ENCODE measurements at places on chromosomes 3 and 15.

GRCh38 chr3:192444096-192444790 lies 283.1 kb downstream of the FGF12 start:
- DNase-seq = peak; percentile 51

DNA sequence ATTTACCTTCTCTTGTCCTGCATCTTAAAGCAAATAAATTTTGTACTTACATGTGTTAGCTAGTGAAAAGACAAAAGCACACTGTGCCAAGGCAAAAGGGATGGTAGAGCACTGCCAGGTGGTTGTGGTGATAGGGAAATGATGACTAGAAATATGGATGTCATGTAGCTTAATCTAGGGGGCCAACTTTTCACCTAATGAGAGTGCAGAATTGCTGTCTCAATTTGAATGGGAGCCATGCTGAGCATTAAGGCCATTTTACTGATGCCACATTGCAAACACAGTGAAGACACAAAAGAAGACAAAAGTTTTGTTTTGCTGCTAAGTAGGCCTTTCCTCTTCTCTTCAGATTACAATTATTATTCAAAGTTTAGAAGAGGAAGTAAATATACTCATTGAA lies 274.7 kb downstream of the PDCD6IP start:
- no peak for DNase-seq

GRCh38 chr3:8743021-8743601 lies 9.5 kb downstream of the CAV3 start:
- DNase-seq = no peak

DNA sequence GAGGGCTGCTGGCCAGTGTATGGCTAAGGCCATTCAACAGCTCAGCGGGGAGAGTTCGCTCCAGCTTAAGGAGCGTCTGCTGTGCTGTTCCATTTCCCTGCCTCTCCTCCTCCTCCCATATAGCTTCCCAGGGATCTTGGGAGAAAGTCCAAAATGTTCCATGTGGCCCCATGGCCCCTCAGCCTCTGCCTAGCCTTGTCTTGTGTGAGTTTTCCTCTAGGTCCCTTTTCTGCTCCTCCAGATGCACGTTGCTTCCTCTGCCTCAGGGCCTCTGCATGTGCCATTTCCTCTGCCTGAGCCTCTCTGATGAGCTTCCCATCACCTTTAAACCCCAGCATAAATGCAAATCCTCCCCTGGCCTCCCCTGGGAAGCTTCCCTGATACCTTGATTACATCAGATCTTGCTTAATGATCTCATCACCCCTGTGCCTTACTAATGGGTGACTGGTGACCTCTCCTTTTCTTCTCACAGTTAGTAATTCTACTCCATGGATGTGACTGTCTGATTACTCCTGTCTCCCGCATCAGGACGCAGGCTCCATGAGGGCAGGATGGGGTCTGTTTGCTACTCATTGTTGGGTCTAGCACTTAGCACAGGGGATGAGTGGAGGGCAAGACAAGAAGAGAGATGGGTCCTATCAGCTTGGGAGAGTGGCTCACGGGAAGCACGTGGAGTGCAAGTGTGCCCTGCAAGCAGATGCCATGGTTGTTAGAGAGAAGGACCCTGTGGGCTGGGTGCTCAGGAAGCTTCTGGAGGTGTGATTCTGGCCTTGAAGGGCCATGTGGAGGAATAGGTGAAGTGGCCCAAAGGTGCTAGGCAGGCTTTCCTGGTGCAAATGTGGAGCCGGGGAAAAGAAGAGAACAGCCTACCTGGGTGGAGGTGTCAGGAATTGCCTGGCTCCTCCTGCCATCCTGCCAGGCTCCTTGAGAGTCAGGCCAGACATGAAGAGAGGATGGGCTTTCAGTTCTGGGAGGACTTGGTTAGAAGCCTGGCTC lies 23.8 kb downstream of the ITGA11 start:
- DNase-seq = no peak

All from Panc1 (cell line).